ENCODE measurements at places on chromosomes 12 and 14. TPM values are rescaled to one million over a fixed set of nuclear protein-coding genes. Genes with fewer than 3 reads are reported as not detected.
A peak's percentile ranks its signal among the peaks of the same experiment; 100 is the strongest.

NPFF gene
- not detected for total RNA-seq

AEBP2 gene
- total RNA-seq, result 5.8 TPM

BHLHE41 gene
- total RNA-seq, result 7.4 TPM

CLEC2A gene
- not detected for total RNA-seq

ACSS3 gene
- total RNA-seq, result 2.6 TPM

GPR65 gene
- 0.05 TPM for total RNA-seq

ISCU gene
- 102 TPM for total RNA-seq

NYNRIN gene
- total RNA-seq, result not detected

DNA sequence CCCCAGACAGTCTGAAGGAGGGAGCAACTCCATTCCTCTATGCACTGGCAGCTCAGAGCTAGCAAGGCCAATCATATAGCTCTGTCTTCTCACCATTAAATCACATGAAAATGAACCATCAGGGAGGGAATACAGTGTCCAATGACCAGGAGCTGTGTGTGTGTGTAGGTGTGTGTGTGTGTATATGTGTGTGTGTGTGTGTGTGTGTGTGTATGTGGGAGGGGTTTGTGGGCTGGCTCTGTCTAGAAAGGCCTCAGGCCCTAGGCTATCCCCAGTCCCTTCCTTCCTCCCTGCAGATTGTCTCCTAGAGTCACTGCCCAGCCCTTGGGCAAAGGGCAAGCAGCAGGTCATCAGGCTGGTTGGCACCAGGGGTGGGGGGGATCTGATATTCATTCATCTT is 5.7 kb upstream of the SUSD6 start:
- no peak for DNase-seq

DNA sequence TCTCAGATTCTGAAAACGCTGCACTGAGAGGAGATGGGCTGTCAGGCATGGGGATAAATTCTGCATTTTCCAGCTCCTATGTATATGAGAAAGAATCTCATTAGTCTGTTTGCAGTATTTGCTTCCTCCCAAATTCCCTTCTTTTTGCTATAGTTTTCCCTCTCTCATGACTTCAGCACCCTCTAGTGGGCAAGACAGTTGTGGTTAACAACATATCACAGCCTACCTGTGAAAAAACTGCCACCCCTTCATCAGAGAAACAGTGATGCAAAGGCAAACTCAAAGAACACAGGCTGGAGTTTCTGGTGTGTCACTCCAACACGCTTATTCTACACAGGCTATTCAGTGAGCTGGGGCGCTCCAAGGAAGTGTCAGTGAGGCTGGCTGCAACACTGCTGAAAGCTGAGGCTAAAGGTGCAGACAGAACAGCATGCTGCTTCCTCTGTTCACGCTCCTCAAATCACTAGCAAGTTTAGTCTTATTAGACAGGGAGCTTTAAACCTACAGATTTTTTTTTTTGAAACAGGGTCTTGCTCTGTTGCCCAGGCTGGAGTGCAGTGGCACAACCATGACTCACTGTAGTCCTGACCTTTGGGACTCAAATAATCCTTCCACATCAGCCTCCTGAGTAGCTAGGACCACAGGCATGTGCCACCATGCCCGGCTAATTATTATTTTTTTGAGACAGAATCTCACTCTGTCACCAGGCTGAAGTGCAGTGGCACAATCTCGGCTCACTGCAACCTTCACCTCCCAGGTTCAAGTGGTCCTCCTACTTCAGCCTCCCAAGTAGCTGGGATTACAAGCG is 19.3 kb downstream of the ZC2HC1C start:
- DNase-seq, result peak; percentile 64

DNA sequence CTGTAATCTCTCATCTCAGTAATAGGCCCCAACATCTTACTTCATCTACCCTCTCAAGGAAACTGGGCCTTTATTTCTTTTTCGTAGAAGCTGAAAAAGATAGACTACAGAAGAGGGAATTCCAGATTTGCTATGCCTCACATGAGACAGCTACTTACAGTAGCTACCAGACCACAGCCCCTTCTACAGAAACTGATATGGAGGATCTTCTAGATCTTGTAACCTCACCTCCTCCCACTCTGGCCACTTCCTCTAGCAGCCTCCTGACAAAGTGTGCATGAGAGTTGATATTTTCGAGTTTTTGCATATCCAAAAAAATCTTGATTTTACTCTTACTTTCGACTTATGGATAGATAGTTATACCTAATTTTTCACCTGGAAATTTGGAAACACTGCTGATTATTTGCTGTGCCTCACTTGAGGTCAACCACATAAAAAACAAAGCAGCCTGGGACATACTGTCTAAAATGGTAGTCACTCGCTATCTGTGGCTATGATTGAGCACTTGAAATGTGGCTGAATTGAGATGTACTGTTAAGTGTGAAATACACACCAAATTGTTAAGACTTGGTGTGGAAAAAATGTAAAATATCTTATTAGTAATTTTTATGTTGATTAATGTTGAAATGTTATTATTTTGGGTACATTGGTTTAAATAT is 86.3 kb upstream of the NID2 start:
- no peak for DNase-seq

DNA sequence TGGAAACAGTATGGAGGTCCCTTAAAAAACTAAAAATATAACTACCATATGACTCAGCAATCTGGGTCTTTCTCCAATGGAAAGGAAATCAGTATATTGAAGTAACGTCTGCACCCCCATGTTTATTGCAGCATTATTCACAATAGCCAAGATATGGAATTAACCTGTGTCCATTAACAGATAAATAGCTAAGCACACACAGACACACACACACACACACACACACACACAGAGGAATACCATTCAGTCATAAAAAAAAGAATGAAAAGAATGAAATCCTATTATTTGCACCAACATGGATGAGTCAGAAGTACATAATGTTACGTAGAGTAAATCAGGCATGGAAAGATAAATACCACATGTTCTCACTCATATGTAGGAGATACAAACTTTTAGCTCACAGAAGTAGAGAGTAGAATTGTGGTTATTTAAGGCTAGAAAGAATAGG is 4.7 kb downstream of the KLRK1 start:
- peak; percentile 81 for DNase-seq

DNA sequence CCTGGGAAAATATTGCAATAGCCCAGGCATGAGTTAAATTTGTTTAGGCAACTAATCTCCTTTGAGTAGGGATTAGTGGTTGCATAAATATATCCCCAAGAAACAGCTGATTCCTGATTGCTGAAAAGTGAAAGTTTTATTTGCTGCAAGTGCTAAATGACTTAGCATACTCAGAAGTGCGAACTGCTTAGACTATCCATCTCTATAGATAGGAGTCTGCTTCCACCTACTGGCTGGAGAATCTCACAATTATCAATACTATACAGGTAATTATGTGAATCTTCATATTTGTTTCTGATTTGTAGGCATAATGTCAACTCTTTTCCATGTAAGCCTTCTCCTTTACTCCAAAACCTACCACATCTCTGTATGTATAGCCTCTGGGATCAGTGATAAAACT is 12.0 kb upstream of the SLCO1B3 start:
- peak; percentile 36 for DNase-seq

DNA sequence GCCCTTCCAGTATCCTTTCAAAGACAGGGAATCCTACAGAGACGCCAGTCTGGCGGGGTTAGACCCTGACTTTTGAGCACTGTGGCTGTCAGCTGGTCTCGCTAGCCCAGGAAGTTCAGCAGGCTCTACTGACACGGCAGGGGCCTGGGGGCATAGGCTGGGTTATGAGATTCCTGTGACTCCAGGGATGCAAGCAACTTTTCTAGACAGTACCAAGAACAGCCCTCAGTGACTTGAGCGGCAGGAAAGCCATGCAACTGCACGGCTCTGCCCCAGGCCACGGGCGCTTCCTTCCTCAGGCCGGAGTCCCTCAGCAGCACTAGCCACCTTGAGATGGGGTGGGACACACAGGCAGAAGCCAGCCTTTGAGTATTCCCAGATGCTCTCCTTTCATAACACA is 5.1 kb upstream of the SIVA1 start:
- no peak for DNase-seq

DNA sequence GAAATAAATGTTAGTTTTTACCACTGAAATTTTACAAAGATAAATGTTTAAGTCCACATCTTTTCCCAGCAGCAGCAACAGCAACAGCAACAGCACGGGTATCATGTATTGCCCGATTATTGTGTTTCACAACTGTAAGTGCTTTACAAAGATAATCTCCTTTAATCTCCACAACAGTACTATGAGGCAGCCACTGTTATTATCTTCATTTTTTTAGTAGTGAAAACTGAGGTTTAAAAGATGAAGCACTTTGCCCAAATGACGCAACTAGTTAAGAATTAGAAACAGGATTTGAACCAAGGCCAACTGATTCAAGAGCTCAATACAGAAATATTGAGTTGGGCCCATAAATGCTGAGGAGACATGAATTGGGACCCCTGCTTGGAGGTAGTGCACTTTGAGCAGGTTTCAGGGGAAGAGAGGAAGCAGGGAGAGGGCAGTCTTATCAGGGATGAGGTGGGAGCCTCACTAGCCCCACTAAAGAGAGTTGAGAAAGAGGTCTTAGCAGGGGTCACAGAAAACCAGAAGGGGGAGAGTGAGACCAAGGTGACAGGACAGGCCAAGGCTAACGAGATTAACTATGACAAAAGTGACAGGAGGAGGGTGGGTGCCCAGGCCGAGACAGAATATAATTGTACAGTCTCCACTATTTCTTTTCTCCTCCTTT is 15.3 kb downstream of the KRT2 start:
- no peak for DNase-seq

DNA sequence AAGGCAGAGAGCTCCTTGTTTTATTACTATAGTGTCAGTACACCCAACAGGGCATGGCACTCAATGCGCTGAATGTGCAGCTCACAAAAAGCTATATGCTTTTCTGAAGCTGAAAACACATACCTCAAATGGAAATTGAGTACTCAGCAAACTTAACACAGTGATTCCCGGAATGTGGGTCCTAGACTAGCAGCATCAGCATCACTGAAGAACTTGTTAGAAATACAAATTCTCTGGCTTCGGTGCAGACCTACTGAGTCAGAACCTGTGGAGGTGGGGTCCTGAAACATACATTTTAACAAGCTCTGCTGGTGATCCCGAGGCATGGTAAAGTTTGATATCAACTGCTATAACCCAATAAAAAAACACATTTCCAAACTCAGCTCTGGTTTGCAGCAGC is 14.9 kb downstream of the RERG start:
- no peak for DNase-seq

DNA sequence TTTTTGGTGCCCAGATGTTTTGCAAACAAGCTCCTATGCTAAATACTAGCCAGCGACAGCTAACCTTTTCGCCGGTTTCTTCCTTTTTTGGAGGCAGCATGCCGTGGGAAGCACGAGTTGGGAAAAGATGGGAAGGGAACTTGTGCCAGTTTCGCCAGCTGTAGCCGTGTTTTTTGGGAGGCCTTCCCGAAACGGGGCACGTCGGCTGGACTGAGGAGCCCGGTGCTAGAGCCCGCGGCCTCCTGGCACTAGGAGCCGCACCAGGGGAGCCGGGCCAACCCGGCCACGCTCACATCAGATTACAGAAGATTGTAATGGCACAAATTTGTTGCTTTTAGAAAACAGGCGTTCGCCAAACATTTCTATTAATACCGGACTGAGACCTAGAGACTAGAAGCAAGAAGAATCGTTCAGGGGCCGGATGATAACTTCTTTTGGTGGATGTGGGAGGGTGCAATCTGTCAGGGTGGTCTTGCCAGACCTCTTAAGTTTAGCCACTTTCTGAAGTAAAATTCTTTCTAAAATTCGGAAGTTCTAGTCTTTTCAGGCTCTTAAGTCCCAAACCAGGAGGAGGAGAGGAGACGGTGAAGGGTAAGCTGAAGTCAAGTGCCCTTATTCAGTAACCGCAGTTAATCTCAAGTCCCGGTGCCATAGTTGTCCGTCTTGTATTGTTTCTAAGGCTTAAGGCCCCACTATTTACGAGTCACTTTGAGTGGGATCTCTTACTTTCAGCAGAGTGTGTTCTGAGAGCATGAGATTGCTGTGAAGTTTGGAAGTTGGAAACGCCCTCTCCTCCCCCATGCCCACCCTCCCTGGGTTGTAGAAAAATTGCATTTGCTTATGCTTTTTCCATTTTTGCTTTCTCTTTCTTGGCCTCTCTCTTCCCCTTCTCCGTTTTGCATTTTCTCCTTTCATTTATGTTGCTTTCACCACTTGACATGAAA is 1.3 kb downstream of the RASSF3 start:
- DNase-seq, result peak; percentile 54

GRCh38 chr12:127209318-127209717 is 1057.7 kb upstream of the TMEM132C start:
- no peak for DNase-seq

DNA sequence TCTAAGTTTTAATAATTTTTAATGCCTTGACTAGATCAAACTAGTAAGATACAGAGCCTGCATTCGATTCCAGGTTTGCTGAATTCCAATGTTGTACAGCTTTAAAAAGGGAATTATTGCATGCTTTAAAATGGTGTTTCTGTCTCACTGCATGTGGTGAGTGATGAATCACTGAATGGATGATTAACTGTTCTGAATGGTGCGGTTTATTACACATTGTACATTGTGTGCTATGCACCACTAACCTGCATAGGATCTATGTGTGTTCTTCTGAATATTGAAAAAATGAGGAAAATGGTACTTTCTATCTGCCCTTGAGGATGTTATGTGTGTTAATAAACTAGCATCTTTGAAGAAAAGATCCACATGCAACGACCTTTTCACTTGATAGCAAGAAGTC is 231.7 kb downstream of the NRXN3 start:
- DNase-seq, result no peak

DNA sequence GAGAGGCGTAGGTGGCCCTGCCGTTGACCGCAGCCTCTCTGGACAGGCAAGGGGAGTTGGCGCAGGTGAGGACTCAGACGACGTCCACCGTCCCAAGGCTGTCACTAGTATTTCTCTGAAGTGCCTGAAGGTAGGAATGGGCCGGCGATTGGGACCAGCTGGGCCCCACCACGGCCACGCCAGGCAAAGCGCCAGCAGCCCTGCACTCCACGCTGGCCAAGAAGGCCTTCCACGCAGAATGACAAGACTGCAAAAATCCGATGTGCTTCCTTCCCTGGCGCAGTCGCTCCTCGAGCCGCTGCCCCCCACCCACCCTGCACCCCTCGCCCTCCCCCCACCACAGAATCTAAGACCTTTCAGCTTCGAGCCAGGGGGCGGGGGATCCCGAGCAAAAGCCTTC is 17.3 kb upstream of the MLXIP start:
- no peak for DNase-seq

DNA sequence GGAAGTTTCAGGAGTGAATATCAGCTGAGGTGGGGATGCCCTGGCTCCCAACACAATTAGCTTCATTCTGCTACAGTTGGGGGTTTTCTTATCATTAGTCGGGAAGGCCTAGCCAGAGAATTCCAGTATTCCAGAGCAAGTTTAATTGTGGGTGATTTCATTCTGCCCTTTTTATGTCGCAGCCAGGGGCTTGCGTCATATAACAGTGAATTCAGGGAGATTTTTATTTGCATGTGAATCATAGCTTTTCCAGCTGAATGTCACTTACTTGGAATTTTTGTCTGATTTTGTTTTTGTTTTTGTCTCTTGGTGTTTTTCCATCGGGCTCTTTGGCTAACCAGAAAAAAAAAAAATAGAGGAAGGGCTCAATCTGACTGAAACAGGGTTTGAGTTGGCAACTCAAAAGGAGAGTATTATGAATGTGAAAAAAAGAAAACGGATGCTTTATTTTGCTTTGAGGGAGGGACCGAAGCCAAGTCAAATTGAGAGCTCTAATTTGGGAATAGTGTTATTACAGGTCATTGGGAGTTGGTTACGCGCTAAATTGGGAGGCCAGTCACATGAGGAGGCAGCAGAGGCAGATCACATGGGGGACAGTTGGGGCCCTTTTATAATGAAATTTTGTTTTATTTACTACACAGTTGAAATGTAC is 119.4 kb downstream of the SAMD4A start:
- DNase-seq, result peak; percentile 92

- DNase-seq, result no peak
Measured at GRCh38 chr14:41607304-41607775, 664 bp downstream of the LRFN5 start.

- peak; percentile 84 for DNase-seq
Measured at GRCh38 chr12:79662046-79662811, 28.5 kb downstream of the PAWR start.

All from M059J (cell line).